ENCODE measurements at places on chromosomes 13 and 19.

GRCh38 chr13:97621631-97622030 is 187.7 kb downstream of the RAP2A start:
- DNase-seq = no peak

GRCh38 chr13:99975626-99976025 is 4.1 kb upstream of the ZIC5 start:
- no peak for DNase-seq

- DNase-seq = no peak
These were observed 32.6 kb upstream of the RFC3 start for GRCh38 chr13:33785384-33785783.

DNA sequence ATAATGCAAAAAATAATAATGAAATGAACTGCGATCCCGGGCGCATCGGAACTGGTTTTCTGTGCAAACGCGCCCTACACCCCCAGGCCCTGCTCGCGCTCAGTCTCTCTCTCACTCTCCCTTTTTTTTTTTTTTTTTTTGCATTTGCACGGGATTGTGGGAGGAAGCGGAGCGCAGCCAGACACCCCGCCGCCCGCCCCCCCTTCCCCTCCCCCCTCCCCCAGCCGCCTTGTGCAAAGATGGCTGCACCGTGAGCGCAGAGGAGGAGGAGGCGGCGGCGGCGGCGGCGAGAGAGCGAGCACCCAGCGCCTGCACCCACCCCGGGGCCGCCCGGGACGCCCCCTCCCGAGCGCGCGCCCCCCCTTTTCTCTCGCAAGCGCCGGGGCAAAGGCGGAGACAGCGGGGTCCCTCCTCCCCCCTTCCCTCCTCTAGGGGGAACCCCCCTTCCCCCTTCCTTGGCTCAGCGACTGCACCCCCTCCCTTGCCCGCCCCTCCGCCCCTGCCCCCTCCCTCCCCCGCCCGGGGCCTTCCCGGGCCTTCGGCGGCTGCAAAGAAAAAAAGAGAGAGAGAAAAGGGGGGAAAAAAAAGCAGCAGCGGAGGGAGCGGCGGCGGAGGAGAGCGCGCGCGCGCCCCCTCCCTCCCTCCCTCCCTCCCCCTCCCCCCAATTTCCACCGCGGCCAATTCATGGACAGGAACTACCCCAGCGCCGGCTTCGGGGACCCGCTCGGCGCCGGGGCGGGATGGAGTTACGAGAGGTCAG is at the start of gene PRR12:
Gene PRR12, plus strand, starts transcription at position 212 of the 760 bp plus-strand sequence. Its CDS starts 473 bp downstream, at position 685.
- DNase-seq = no peak

DNA sequence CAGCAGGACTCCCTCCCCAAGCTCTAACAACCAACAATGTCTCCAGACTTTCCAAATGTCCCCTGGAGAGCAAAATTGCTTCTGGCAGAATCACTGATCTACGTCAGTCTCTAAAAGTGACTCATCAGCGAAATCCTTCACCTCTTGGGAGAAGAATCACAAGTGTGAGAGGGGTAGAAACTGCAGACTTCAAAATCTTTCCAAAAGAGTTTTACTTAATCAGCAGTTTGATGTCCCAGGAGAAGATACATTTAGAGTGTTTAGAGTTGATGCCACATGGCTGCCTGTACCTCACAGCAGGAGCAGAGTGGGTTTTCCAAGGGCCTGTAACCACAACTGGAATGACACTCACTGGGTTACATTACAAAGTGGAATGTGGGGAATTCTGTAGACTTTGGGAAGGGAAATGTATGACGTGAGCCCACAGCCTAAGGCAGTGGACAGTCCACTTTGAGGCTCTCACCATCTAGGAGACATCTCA is 6.2 kb upstream of the CEACAM5 start:
- DNase-seq = no peak

GRCh38 chr19:28436320-28436719 is 776.6 kb downstream of the UQCRFS1 start:
- DNase-seq = no peak

- DNase-seq = no peak
These were observed 11.6 kb downstream of the CNFN start for GRCh38 chr19:42378225-42379215.

DNA sequence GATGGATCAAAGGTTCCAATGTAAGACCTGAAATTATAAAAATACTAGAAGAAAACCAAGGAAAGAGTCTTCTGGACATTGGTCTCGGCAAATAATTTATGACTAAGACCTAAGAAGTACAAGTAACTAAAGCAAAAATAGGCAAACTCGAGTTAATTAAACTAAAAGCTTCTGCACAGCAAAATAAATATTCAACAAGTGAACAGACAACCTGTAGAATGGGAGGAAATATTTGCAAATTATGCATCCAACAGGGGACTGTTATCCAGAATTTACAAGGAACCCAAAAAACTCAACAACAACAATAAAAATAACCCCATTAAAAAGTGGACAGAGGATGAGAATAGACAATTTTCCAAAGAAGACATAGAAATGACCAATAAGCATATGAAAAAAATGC is 9.7 kb upstream of the SLAIN1 start:
- DNase-seq = no peak

DNA sequence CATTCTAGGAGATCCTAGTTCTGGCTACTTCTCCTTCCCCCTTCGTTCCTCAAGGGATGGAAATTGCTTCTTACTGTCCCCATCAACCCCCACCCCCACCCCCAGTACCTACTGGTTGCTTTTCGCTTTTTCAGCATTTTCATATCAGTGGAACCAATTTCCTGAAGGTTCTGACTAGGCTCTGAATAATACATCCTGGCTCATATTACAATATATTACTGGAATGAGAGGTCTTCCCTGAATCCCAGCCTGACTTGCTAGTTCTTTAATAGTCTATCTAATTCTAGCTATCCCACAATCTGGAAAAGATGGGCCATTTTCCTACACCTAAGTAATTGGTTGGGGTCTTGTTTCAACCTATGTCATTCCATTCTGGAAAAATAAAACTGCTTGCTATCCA is 207.4 kb downstream of the COG6 start:
- DNase-seq = no peak

DNA sequence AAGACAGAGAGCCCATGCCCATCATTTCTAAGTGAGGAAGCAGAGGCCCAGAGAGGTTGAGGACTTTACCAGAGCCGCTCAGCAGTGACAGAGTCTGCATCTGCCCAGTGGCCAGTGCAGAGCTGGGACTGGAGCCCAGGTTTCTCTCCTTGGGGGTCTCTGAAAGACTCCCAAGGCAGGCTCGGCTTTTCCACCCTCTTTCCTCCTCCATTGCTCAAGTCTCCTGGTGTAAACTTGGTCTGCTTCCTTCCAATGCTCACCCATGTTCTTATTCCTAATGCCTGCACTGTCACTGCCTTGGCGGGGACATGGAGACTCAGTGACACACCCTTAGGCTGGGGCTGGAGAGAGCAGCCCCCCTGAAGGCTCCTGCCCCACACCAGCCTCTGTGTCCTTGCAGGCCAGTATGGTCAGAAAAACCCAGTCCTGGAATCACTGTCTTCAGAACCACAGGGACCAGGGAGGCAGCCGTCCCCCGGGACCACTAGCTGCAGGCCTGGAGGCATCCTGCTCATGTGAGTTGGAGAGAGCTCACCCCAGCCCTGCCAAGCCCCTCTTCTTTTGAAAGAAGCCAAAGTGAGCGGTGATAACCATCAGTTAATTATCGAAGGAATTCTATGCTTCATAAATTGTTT is 211.0 kb upstream of the ZNF536 start:
- no peak for DNase-seq

GRCh38 chr19:13684021-13684420 is 80.3 kb upstream of the MRI1 start:
- DNase-seq = no peak

- no peak for DNase-seq
These were observed 11.7 kb upstream of the PTPRS start for GRCh38 chr19:5352229-5352763.

DNA sequence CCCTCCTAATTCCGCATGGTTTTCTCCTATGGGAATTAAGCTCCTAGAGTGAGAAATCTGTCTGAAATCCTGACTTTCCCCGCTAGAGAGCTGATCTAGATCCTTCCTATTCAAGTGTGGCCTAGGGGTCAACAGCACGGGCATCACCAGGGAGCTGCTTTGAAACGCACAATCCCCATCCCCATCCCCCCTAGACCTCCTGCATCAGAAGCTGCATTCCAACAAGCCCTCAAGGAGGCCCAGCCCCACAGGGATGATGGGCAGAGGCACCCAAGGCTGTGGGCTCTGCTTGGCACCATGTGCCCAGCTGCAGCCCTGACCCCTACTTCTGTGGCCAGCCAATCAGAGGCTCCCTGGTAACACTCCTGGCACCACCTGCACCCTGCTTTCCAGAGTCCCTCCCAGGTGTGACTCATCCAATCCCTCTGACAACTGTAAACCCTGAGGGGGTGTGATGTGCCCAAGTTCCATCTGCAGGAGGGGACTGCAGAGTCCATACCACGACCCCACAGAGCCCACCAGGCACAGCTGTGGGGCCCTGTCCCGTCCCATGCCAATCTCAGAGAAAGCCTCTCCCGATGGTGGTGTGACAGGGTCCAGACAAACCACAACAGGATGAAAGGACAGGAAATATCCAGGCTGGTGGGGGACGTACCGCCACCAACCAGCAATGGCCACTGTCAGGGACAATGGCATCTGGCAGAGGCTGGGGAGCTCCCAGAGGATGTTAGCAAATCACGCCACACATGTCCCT is 19.8 kb upstream of the SLC35E1 start:
- no peak for DNase-seq

GRCh38 chr19:39670998-39671397 is 15.3 kb downstream of the LGALS16 start:
- no peak for DNase-seq

- DNase-seq = no peak
These were observed 1.0 kb downstream of the FSTL3 start for GRCh38 chr19:677201-677600.

DNA sequence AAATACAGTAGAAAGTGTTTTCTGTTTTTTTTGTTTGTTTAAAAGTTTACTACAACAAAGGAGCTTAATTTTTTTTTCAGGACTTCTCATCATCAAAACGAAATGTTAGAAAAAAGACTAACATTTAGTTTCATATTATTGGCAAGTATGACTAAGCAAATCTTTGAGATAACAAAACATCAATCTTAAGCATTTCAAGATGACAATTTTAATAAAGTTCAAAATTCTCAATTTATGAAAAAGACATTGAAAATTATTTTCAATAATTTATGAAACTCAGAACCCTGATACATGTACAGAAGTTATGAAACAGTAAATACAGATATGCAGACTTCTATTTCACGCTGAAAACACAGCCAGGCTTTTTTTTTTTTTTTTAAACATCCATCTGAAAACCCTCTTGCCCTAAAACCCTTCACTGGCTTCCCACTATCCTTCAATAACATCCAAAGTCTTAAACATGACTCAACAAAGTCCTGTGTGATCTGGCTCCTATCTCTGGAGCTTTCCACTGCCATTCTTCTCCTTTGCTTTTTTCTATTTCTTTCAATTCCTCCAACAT is 3.9 kb downstream of the RBM26 start:
- DNase-seq = no peak

DNA sequence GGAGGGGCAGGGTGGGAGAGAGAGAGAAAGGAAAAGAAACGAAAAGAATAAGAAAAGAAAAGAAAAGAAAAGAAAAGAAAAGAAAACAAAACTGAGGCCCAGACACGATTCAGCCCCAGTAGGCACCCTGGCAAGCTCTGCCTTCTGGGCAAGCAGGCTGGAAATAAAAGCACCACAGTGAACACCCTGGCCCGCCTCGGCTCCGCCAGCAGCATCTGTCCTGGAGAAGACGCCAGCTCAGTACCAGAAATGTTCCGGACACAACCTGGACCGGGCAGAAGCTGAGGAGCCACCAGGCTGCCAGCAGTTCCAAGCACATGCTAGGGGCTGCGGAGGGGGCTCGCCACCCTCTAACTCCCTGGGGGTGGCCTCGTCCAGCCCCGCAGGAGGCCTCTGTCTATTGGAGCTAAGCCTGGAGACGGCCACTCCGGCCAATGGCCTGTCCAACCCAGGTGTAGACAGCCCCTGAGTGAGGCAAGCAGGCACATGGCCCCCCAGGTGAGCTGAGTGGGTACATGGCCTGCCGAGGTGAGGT is 11.4 kb upstream of the CPAMD8 start:
- no peak for DNase-seq

DNA sequence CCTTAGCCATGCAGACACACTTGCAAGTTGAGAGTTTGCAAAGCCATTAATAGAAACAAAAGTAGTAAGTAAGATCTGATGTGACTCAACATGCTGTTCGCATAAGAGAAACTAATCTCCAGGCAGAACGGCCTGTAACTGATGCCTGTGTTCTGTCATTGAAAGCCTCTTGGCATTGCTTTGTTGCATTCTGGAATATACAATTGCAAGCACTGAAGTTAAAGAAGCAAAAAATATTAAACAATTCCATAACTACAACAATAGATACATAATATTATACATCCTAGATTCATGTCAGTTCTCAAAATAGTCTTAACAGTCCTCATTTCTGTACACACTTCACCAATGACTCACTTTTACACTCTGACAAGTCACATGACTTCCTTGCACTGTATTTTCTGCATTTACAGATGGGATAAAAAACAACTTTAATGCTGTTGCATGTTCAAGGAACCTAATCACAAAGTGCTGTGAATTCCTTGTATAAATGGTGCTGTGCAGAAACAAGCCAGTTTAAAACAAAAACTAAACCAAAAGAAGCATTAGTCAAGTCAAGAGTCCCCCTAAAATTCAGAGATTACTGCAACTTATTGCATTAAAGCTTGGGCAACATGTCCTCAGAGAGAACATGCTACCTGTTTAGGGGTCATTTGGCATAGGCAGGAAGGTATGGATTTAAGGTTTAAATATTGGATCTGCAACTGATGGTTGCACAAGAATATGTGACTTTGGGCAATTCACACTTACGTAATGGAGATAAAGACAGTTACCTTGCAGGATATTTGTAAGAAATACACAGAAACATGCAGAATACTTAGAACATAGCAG is 79.5 kb upstream of the SERP2 start:
- no peak for DNase-seq

GRCh38 chr13:33860526-33860925 is 42.6 kb downstream of the RFC3 start:
- no peak for DNase-seq

- DNase-seq = no peak
These were observed 100.4 kb downstream of the ING1 start for GRCh38 chr13:110813646-110814624.

GRCh38 chr19:4914736-4915501 is 5.6 kb downstream of the UHRF1 start:
- peak; percentile 61 for DNase-seq

- DNase-seq = no peak
These were observed 1.3 kb upstream of the CCNE1 start for GRCh38 chr19:29810504-29810871.

- no peak for DNase-seq
These were observed 206.8 kb downstream of the PCDH9 start for GRCh38 chr13:67023130-67023876.

DNA sequence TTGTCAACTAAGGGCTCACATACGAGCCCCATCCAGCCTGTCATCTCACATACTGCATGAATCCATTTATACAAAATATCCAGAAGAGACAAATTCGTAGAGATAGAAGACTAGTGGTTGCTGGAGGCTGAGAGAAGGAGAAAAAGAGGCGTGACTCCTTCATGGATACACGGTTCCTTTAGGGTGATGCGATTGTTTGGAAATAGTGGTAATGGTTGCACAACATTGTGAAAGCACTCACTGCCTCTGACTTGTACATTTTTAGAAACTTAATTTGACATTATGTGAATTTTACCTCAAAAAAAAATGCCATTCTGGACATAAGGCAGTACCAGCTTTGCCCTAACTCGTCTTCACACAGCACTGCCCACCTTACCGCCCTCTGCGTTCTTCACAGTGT is 27.3 kb downstream of the IGFL1 start:
- no peak for DNase-seq

- no peak for DNase-seq
These were observed 65.8 kb upstream of the SLITRK6 start for GRCh38 chr13:85864963-85865530.
